Fibroblast of skin of left biceps (primary cell): ENCODE measurements at places on chromosomes 16 and 17.

DNA sequence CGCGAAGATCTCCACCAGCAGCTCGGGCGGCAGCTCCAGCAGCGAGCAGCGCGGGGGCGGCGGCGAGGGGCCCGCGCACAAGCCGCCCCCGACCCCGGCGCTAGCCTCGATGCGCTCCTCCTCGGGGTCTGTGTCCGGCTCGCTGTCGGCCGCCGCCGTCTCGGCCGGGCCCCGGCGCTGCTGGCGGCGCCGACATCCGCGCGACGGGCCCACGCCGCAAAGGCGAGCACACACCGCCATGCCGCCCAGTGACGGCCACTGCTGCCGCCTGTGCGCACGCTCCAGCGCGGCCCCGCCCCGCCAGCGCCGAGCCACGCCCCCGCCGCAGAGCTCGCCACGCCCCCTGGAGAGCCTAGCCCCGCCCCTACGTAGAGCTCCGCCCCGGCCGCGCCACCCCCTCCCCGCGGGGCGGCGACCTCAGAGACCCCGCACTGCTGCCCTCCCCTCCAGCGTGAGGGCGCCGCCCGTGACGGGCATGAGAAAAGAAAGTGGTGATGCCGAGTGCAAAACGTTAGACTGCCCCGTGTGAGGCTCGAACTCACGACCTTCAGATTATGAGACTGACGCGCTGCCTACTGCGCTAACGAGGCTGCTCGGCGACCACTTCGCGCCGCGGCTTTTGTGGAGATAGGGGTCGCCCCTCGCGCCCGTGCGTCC is at the start of gene FBXO31:
Gene FBXO31, minus strand, starts transcription at position 272 of the 657 bp plus-strand sequence. Its CDS starts 32 bp downstream, at position 240.
- peak; percentile 90 for DNase-seq

DNA sequence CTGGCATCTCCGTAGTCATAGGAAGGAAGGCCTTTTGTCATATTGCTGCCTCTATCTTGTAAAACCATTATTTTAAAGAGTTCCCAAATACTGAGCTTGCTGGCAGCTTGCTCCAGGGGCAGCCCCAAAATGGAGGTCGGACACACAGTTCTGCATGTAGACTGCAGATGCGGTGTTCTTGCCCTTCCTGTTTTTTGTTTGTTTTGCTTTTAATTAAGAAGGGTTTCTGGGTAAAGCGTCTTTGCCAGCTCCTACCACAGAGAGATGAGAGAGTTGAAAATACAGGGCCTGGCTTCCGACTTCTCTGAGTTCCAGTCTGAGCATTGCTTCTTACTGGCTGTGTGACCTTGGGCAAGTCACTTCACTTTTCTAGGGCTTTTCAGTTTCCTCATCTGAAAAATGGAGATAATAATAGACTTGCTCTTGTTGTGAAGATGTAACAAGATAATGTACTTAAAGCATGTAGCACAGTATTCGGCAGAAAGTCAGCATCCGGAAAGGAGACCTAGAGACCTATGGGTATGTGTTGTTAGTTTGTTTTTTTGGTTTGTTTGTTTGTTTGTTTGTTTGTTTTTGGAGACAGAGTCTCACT is 67.8 kb upstream of the GSE1 start:
- DNase-seq: no peak

- peak; percentile 83 for DNase-seq
Measured at GRCh38 chr17:77420804-77421629, 280.2 kb downstream of the SEC14L1 start.

GRCh38 chr16:25403852-25404251 is 146.2 kb upstream of the ZKSCAN2 start:
- DNase-seq: no peak

DNA sequence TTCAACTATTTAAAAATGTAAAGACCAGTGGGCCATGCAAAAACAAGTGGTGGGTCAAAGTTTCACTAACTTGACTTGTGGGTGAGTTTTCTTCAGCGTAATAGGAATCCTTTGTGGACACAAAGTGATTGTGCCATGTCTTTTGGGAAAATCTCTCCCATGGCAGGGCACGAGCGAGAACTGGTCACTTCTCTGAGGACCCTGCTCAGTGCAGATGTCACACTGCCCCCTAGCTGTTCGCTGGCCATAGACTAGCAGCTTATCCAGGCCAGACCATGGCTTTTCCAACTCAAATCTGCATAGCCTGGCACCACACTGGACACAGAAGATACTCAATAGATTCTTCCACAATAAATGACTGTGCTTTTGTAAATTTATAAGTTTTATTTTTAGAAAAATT is 306.0 kb upstream of the CCL2 start:
- no peak for DNase-seq

- DNase-seq: no peak
Measured at GRCh38 chr16:515175-515938, 12.2 kb upstream of the CAPN15 start.

GRCh38 chr17:76082326-76083251 is 3.6 kb downstream of the ZACN start:
- DNase-seq: no peak

DNA sequence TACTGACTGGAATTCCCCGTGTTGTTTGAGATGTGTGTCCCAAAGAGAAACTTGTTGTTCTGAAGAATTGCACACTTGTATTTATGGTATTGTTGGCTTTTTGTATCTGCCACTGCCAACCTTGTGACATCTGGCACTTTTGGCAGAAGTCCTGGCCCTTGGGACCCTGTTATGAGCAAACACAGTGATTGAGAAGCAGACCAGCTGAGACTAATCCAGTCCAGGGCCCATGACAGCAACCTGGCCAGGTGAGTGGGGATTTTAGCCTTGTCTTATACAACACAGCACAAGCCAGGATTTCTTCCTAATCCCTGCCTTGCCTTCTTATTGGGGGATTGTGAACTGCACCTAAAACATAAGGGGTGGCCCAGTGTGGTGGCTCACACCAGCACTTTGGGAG is 80.0 kb downstream of the NTN1 start:
- no peak for DNase-seq

DNA sequence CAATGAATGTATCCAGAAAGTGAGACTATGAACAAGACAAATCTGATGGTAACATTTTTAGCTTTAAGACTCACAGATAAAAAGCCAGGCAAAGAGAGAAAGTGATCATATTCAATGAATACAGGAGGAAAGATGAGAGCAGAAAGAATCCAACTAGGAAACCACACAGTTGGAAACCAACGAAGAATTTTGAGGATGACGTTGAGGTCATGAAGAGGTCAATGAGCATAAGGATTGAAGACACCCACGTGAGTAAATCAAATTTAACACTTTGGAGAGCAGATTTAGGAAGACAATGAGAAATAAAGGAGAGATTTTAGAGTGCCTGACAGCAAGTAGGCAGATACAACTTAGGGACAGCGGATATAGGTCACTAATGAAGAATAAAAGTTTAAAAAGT is 948.1 kb downstream of the KCNJ2 start:
- no peak for DNase-seq

- DNase-seq: no peak
Measured at GRCh38 chr17:17849845-17850373, 13.1 kb upstream of the SREBF1 start.

GRCh38 chr16:27520982-27521673 is 28.6 kb downstream of the GTF3C1 start:
- DNase-seq: no peak

GRCh38 chr16:66146798-66147197 is 219.7 kb upstream of the CDH5 start:
- DNase-seq: peak; percentile 93

DNA sequence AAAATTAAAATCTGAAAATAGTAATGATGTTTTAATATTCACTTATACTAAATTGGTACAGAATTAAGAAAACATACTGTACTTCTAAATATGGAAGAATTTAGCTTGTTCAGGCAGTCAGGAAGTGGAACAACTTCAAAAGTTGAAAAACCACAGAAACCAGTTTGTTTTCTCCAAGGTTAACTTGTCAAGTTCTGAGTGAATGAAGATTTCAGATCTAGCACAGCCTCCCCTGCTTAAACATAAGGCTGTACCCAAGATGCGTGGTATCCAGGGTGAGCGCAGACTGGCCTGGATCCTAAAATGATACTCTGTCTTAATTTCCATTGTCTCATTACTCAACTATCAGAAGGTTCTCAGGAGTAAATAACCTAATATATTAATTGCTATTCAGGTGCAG is 730.7 kb upstream of the KIF2B start:
- no peak for DNase-seq

DNA sequence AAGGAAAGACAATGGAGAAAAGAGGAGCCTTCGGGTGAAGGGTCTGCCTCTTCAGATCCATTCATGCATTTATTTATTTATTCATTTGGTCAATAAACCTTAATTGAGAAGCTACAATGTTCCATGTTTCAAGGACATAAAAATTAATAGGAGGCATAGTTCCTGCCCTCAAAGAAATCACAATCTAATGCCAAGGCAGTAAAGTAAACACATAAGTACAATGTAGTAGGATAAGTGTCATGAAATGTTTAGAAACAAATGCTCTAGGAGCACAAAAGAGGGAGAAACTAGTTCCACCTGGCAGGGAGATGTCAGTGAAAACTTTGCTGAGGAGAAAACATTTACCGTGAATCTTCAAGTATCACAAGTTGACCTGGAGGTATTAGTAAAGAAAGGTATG is 103.5 kb upstream of the NOG start:
- DNase-seq: no peak

- peak; percentile 41 for DNase-seq
Measured at GRCh38 chr17:10614536-10615155, 42.5 kb downstream of the MYH3 start.

DNA sequence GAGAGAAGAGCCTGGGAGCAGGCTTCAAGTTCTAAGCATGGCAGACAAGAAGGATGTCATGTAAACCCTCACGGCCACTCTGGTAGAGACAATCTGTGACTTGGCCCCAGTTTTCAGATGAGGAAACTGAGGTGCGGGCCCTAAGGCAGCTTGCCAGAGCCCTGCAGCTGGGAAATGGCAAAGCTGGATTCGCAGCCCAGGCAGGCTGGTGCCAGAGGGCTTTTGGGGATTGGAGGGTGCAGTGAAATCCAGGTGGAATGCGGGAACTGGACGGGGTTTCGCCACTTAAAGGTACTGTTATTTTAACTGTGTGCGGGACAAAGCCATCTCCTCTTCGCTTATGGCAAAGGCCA is 477 bp upstream of the OSGIN1 start:
- DNase-seq: no peak

GRCh38 chr17:20010099-20010863 is 1.1 kb downstream of the SPECC1 start:
- DNase-seq: peak; percentile 2

- DNase-seq: no peak
Measured at GRCh38 chr17:32016231-32016630, 9.0 kb downstream of the LRRC37B start.

DNA sequence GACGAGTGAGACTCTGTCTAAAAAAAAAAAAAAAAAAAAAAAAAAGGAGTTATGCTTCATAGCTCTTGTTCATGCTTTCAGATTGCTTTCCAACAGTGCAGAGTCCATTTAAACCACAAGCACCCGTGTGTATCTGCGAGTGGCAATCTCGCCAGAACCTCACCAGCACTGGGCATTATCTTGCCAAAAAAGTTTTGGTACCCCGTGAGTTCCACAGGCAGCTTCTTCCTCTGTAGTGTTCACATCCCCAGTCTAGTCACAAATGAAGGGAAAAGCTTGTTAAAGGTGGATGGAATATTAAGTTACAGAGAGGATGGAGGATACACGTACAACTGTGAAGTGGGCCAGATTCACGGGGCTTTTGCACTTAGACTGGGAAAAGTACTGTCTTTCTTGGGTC is 33.5 kb downstream of the WSB1 start:
- no peak for DNase-seq

GRCh38 chr17:5619088-5619740 is 34.9 kb upstream of the NLRP1 start:
- DNase-seq: no peak

GRCh38 chr16:78175287-78175686 is 75.8 kb downstream of the WWOX start:
- DNase-seq: no peak

DNA sequence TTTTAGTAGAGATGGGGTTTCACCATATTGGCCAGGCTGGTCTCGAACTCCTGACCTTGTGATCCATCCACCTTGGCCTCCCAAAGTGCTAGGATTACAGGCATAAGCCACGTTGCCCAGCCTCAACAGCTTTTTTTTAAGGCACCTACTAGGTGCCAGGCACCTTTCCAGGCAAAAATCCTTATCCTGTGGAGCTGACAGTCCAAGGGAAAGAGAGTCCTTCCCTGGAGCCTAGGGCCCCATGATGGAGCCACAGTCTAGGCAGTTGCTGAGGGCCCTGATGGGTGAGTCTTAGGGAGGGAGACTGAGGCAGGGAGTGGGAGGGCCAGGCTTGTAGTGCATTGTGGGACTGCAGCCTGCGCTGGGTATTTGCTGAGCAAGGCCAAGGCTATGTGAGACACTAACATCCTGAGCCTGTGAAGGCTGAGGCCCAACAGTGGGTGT is 79.6 kb upstream of the TOB1 start:
- no peak for DNase-seq

DNA sequence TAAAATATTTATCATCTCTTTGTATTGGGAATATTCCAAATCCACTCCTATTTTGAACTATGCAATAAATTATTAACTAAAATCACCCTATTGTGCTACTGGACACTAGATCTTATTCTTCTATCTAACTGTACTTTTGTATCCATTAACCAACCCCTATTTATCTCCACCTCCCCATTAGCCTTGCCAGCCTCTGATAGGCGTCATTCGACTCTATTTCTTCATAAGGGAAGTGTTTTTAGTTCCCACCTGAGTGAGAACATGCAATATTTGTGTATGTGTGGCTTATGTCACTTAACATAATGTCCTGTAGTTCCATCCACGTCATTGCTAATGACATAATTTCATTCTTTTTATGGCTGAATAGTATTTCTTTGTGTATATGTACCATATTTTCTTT is 23.9 kb downstream of the TMEM186 start:
- DNase-seq: no peak

GRCh38 chr17:41547921-41548843 is 20.1 kb upstream of the KRT19 start:
- peak; percentile 84 for DNase-seq

DNA sequence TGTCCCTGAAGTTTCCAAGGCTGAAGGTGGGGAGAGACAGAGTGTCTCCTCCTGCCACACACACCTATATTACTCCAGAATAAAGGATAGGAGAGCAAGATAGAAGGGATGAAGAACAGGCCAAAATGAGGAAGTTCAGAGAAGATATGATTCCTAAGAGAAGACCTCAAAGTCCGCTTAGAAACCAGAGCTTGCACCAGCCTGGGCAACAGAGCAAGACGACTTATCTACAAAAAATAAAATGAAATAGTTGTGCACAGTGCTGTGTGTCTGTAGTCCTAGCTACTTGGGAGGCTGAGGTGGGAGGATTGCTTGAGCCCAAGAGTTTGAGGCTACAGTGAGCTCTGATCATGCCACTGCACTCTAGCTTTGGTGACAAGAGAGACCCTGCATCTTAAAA is 128.2 kb downstream of the HS3ST3B1 start:
- DNase-seq: no peak
